RPMI7951 (cell line): ENCODE measurements at places on chromosomes 3 and 15.
A peak's percentile ranks its signal among the peaks of the same experiment; 100 is the strongest.

GRCh38 chr3:12221663-12222062 is 63.0 kb upstream of the TIMP4 start:
- no peak for DNase-seq

DNA sequence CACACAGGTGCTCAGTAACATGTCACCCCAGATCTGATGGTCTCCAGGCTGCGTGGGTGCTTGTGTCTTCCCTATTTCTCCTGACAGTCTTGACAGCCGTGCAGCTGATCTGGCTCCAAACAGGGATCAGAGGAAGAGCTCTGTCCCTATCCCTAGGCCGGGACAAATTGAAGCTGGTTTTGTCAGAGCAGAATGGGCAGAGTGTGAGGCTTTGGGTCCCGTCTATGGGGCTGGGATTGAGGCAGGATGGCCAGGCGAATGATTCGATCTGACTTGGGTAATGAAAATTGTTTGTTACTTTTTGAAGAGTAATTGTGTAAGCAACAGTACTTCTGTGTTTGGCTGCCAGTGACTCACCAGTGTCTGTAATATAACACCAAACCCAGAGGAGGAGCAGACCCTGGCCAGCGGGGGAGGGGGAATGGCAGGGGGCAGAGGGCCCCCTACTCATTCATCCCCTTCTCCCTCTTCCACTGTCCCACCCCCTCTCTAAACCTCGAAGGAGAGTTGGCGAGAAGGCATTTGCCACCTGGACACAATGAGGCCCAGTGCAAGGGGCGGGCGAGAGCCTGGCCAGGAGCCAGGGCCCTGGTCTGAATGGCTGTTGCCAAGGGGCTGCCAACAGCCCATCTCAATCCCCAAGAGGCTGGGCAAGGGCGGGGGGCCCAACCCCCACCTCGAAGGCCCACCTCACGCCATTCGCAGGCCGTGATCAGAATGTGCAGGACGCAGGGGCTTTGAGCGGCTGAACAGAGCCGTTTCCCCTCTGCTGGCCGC is 4.9 kb upstream of the MAGEF1 start:
- peak; percentile 59 for DNase-seq

DNA sequence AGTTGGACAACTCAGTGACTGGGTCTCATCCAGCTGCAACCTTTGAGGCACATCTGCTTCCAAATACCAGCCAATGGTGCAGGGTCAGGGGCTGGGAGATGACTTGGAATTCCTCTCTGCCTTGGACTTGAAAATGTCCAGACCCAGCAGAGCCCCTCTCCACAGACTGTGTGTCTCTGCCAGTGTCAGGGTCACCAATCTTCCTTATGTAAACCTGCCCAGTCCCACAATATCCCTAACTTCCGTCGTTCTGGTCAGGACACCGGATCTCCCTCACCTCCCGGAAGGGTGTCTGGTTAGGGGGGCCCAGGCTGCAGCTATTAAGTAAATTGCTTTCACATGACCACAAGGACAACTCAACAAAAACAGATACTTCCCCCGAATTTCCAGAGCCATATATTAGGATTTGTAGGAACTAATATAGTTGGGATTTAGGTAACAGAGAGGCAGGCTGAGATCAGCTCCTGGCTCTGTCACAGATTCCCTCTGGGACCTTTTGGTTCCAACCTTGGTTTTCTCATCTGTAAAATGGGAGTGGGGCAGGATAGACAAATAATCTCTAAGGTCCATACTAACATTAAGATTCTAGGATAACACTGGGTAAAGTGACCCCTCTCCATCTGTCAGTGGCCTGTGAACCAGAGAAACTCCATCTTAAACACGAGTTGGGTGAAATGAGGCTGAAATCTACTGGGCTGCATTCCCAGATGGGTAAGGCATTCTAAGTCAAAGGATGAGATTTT is 30.8 kb downstream of the IGDCC3 start:
- no peak for DNase-seq

- no peak for DNase-seq
Measured at GRCh38 chr15:83899670-83900069, 245.7 kb downstream of the ADAMTSL3 start.

GRCh38 chr3:125054449-125055329 is 1.1 kb downstream of the HEG1 start:
- peak; percentile 77 for DNase-seq

DNA sequence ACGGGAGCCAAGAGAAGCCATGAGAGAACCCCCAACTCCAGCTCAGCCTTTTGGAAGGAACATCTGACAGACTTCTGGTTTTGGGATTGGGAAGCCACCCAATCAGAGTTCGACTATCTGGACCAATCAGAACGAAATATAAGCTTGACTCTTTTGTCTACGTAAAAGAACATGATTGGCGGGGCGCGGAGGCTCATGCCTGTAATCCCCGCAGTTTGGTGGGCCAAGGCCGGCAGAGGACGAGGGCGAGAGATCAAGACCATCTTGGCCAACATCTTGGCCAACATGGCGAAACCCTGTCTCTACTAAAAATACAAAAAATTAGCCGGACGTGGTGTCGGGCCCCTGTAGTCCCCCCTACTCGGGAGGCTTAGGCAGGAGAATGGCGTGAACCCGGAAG is 380.3 kb downstream of the TBL1XR1 start:
- no peak for DNase-seq

GRCh38 chr3:62662677-62663076 is 212.5 kb downstream of the CADPS start:
- DNase-seq, result no peak

DNA sequence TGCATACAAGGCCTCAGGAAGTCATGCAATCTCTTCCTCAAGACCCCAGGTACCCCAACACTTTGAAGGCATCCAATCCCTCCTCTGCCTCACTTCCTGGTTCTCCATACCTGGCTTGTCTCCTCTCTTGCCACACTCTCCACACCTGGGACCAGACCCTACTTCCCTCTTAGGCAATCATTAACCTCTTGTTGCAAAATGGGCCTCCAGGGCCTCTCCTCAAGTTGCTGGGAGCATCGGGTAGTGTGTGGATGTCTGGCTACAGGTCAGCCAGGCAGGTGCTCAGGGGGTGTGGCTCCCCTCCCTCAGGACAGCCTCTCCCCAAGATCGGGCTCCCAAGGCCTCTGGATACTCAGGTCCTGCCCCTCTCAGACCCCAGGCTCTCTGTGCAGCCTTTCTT is 8.6 kb downstream of the PLA2G4E start:
- no peak for DNase-seq

DNA sequence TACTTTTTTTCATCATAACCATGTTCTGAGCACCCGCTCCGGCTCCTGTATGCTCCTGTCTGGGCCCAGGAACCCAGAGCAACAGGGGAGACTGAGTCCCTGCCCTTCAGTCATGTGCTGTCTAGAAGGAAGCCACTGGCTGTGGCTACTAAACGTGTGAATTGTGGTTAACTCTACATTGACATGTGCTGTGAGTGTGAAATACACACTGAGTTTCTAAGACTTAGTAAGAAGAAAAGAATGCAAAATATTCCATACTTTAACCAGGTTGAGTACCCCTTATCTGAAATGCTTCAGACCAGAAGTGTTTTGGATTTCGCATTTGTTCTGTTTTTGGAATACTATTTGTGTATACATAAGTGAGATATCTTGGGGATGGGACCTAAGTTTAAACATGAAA is 42.8 kb upstream of the CGNL1 start:
- DNase-seq, result peak; percentile 56

- DNase-seq, result no peak
Measured at GRCh38 chr3:55882006-55882405, 394.9 kb upstream of the WNT5A start.

DNA sequence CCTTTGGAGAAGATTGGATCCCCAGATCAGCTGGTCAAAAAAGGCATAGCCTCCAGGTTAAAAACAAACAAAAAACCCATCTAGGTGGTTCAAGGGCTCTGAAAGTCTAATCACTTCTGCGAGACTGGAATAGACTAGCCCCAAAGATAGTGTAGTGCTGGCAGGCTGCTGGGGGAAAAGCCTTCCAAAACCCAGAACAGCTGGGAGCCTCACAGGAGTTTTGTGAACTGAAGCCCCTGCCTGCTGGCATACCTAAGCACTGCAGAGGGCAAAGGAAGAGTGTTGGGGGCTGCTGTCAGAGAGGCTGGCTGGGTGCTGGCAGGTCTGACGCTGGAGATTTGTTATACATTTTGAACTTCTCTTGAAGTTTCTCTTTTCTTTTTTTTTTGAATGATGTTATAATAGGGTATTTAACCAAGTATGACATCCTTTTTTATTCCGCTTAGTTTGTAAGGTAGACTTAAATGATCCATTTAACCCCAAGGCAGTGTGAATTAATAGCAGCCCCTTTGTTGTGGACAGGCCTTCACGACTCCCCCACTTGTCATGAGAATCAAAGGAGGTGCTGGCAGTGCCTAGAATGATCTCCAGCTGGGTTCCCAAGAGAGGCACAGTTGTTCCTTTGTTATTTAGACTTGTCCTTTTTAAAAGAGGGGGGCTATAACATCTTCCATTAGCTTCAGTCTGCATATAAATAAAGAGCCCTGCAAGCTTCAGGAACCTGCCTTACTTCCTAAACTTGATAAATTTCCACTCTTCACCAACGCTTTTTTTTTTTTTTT is 53.9 kb downstream of the CRTC3 start:
- no peak for DNase-seq

GRCh38 chr3:133927540-133928066 is 31.9 kb upstream of the RAB6B start:
- DNase-seq, result peak; percentile 43

- no peak for DNase-seq
Measured at GRCh38 chr3:34001990-34002389, 203.6 kb downstream of the PDCD6IP start.

GRCh38 chr3:123663977-123664376 is 79.1 kb upstream of the HACD2 start:
- DNase-seq, result no peak

DNA sequence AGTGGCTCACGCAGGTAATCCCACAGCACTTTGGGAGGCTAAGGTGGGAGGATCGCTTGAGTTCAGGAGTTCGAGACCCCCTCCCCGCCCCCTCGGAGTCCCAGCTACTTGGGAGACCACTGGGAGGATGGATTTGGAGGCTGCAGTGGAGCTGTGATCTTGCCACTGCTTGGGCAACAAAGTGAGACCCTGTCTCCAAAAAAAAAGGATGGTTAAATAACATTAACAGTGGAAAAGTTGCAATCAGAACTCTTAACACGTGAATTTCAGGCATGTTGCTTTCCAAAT is 1.4 kb upstream of the TMEM87A start:
- no peak for DNase-seq

DNA sequence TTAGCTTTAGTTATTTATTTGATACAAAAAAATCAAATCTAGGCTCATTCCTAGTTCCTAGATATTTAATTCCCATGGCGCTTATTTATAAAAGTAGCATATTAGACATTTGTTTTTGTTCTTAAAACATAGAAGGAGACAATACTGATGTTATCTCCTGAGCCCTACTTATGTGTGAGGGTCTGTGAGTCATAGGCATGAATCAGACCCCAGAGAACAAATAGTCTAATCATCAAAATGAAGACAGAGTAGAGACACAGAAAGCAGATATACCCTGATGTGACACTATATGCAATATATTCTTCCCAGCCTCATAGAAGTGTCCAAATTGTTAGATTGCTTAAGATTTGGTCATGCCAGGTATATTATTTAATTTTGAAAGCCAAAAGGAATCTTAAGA is 44.9 kb downstream of the PEX5L start:
- no peak for DNase-seq

GRCh38 chr3:43256714-43257461 is 29.5 kb upstream of the SNRK start:
- DNase-seq, result no peak
